ENCODE measurements at places on chromosomes 11 and 22.

GRCh38 chr11:47983464-47984397, 3.4 kb downstream of the PTPRJ start:
- DNase-seq = no peak

DNA sequence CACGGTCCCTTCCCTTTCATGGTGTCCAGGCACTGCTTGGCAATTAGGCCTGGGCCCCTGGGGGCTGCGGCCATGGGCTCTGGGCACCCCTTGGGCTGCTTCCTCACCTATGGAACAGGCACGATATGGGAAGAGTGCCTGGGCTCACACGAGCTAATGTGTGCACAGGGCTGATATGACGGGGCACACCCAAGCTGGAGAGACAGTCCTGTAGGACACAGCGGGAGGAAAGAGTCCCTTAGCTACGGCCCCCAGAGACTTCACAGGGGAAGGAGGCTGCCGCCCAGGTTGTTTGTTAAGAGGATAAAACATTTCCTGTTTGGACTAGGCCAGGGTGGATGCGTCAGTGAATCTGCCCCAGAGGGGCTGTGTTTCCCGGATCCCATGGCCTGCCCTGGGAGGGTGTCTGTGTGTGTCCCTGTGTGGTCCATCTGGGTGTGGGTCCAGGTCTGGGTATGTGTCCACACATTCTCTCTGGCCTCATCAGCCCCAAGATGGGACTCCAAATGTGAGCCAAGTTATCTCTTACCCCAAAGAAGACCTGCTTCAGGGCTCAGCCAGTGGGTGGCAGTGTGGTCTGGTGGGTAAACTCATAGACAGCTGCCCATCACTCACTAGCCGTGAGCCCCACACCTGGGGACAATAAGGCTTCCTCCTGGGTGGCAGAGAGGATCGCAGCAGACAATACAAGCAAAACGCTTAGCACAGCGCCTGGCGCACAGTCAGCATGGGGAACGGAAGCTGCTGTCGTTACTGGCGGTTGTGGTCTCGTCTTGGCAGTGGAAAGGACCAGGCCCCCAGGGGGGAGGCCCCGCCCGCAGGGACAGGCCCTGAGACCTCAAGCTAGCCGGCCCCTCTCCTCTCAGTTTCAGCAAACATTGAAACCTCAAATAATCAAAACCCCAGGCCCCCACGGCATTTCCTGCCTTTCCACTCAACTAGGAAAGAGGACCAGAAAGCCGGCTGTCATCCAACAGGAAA, 3.2 kb upstream of the EMID1 start:
- DNase-seq = no peak

- no peak for DNase-seq
These were observed 43.0 kb downstream of the RASSF10 start for GRCh38 chr11:13052130-13052571.

DNA sequence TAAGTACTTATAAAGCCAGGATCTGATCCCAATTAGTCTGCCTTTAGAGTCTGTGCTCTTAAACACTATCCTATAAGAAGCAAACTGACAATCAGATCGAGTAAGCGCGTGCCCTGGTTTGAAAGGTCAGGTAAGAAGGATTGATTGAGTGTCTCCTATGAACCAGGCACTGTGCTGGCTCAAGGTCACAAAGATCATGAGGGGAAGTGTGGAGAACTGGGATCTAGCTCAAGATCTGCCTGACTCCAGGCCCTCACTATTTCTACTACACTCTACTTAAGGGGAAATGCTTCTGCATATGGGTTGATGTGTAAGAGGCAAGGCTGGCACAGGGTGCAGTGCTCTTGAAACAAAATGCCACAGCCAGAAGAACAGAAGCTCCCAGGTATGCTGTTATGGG, 77.0 kb downstream of the ME3 start:
- DNase-seq = no peak

DNA sequence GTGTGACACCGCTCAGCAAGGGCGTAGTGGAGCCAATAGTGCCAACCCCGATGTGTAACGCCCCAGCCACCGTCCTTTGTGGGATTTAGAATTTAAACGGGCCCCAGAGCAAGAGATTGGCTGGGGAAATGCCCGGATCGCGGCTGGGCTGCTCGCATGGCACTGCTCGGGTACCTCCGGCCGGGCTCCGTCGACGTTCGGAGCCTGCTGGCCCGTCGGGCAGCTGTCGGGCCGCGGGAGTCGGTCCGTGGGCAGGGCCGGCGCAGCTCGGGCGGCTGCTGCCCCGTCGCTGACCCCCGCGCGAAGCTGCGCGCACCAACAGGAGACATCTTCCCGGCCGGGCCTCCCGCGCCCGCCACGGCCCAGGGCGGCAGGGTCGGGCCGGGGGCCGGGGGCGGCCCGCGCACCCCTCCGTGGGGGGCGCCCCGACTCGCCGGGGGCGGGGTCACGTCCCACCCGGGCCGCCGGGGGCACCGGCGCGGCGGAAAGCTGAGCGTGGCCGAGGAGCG, 1.3 kb upstream of the KDM2A start:
- DNase-seq = no peak

GRCh38 chr11:69383372-69384250, 89.7 kb downstream of the MYEOV start:
- DNase-seq = no peak

- DNase-seq = no peak
These were observed 139.1 kb upstream of the BDNF start for GRCh38 chr11:27839226-27839913.

- DNase-seq = no peak
These were observed 22.6 kb upstream of the GNAZ start for GRCh38 chr22:23047742-23048141.

GRCh38 chr11:117580866-117581265, 216.2 kb downstream of the DSCAML1 start:
- DNase-seq = no peak

- no peak for DNase-seq
These were observed 1295.0 kb downstream of the JRKL start for GRCh38 chr11:97684486-97685439.

- DNase-seq = no peak
These were observed 1.1 kb downstream of the GVQW3 start for GRCh38 chr11:76382209-76382608.

DNA sequence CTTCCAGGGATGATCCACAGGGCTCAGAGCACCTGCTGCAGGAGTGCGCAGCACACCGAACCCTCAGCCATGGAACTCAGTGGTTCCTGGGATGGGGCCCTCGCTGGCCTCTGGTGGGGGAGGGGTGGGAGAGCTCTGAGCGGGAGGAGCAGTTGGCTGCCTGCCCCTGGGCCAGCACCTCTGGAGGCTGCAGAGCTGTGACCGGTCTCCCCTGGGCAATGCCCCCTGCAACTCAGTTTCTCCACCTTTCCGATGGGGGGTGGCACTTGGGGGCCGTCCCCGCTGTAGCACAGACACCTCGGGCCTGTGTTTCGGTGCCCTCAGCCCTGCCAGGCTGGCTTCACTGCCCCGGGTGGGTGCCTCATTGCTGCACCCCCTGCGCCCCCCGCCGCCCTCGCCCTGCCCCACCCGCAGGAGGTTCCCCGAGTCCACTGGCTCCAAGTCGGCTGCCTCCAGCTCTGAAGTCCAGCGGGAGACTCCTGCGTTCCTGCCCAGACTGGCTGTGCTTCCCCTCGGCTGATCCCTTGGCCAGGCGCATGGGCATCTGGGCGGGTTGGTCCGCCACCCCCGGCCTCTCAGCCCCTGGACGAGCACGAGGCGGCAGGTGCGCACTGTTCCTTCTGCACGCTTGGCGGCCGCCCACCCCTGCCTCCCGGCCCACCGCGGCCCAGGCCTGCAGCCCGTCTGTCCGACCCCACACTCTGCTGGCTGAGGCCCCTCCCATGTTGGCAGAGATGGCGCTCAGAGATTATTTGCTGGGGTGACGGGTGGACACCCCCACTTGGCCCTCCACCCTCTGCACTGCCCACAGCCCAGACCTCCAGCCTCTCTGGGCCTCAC, 1.8 kb downstream of the MUC6 start:
- no peak for DNase-seq

- no peak for DNase-seq
These were observed 9.4 kb downstream of the SPATA19 start for GRCh38 chr11:133835593-133836548.

DNA sequence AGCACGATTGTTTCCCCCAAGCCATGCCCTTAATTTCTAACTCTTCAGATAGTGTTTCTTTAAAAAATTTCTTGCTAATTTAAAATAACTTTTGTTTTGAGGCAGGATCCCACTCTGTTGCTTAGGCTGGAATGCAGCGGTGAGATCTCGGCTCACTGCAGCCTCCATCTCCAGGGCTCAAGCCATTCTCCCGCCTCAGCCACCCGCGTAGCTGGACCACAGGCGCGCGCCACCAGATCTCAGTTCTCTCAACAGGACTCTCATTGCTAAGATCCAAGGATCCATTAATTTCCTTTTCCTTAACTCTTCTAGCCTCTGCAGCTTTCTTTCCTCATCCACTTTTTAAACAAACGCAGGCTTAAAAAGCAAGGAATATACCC, 327 bp upstream of the MED17 start:
- DNase-seq = no peak

- no peak for DNase-seq
These were observed 51.1 kb upstream of the LMO2 start for GRCh38 chr11:33942954-33943353.

DNA sequence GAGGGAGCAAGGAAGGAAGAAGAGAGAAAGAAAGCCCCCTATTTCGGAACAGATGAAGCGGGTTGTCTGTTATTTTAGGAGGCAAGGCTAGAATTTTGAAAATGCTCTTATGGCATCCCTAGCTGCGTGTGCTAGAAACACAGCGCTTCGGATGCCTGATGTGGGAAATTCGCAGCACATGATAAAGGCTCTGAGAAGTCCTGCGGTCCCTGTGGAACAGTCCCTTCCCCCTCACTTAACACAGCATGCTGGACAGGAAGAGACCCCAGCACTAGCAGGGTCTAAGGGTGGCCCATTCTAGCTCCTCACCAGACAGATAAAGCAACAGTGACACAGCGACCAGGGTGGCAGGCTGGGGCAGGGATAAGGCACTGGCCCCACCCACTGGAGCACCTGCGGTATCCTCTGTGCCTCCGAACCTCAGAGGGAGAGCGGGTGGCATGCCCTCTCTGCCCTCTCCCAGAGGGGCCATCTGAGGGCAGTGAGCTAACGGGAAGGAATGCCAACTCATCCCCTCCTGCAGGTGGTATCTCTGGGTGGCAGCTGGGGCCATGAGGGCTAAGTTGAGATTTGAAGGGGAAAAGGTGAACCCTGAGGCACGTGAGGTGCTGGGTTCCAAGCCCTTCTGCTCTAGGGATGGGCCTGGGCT, 75.7 kb downstream of the SCUBE1 start:
- no peak for DNase-seq

- no peak for DNase-seq
These were observed 7.8 kb downstream of the GAL start for GRCh38 chr11:68692115-68692514.

- no peak for DNase-seq
These were observed 8.1 kb downstream of the TMA7B start for GRCh38 chr22:39967996-39968972.

GRCh38 chr11:578276-579035, 2.2 kb downstream of the PHRF1 start:
- DNase-seq = no peak

DNA sequence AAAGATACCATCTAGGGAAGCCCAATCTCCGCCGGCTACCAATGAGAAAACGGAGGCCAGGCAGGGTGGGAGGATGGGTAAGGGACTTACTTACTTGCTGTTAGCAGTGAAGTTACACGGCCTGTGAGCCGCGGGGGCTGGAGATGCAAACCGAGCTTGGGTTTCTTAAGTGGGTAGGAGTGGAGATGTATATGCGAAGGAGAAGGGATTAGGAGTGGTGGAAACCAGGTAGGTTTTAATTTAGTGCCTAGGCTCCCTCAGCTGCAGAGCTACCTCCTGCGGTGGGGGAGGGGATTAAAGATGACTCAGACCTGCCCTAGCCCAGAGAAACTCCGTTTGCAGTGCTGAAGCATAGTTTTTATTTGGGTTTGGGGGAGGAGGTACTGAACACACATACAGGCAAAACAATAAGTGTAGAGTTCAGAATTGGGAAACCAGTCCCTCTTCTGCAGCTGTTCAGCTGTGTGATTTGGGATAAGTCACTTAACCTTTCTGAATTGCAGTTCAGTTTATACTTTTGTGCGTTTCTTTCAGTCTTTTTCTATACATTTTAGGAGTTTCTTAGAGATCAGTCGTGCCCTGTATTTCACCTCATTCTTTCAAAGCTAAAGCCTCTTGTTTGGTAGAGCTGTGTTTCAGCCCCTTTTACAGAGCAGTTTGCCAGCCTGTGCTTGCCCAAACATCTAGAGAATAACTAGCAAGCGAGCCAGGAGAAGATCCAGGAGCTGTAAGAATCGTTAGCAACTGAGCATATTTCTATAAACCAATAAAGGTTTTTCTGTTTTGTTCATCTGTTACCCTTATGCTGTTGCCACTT, 596 bp upstream of the TNRC6B start:
- DNase-seq = no peak

- no peak for DNase-seq
These were observed 83.3 kb downstream of the MYEOV start for GRCh38 chr11:69377029-69377952.

GRCh38 chr11:120562806-120563425, 51.4 kb downstream of the GRIK4 start:
- no peak for DNase-seq

DNA sequence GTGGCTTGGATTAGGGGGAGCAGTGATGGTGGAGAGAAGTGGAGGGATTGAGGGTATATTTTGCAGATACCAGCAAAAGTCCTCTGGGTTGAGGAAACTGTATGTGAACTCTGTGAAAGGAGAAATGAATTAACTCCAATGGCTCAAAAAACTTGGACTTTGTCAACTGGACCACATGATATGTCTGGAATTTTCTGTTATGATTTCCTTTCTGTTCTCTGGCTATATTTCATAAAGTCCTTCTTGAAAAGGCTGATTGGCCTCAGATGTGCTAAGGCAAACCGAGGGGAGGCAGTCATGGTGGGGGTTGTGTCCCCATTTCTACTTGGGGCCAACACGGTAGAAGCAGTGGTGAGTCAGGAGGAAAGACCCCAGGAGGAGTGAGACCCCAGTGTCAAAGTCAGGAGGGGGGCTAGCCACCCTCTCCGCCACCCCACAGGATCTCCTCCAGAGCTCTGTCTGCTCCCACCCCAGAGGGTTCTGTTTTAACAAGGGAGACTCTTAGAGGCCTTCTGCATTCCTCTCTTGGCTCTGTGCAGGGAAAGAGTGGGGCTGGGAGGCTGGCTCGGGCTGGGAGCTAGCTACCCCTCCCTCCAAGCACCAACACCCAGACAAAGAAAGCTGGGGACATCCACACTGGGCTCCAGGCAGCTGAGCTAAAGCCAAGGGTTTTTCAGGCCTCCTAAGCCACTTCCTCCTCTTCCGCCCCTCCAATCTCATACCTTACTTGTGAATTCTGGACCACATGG, 13.8 kb downstream of the CHRDL2 start:
- DNase-seq = no peak

GRCh38 chr22:31618471-31619176, 43.4 kb downstream of the PISD start:
- no peak for DNase-seq

DNA sequence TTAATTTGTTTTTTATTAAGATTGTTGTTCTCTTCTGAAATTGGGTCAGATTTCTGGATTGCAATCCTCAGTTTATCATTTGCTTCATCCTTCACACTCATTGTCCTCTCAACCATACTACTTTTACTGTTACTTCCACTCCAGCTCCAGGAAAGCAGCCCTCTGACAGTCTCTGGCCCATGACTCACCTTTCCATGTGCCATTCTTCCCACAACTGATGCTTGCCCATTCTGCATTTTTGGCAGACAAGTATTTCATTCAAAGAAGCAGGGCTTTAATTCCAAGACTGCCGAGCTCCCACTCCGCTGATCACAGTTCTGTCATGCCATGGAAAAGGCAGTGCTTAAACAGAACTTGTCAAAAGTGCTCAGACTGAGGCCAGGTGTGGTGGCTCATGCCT, 139.2 kb downstream of the WNT11 start:
- no peak for DNase-seq

GRCh38 chr11:96708219-96708878, 318.5 kb downstream of the JRKL start:
- DNase-seq = peak; percentile 19

All from NCI-H187 treated with DMSO at 0.1 percent for 48 hours (cell line).